ENCODE measurements at places on chromosomes 12 and 14.

DNA sequence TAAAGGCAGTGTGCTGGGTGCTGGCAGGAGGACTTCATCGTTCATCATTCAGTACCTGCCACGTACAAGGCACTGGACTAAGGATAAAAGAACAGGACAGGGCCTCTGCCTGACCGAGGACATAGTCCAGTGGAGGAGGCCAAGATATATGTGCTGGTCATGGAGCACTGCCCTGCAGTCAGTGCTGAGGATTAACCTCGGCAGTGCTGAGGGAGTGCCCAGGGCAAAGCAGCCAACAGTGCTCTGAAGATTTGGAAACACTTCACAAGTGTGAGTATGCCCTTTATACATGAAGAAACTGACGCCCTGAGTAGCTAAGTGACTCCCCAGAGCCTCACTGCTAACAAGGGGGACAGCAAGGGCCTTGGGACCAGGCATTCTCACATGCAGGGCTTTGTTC is 71.4 kb upstream of the RFX4 start:
- no peak for DNase-seq

DNA sequence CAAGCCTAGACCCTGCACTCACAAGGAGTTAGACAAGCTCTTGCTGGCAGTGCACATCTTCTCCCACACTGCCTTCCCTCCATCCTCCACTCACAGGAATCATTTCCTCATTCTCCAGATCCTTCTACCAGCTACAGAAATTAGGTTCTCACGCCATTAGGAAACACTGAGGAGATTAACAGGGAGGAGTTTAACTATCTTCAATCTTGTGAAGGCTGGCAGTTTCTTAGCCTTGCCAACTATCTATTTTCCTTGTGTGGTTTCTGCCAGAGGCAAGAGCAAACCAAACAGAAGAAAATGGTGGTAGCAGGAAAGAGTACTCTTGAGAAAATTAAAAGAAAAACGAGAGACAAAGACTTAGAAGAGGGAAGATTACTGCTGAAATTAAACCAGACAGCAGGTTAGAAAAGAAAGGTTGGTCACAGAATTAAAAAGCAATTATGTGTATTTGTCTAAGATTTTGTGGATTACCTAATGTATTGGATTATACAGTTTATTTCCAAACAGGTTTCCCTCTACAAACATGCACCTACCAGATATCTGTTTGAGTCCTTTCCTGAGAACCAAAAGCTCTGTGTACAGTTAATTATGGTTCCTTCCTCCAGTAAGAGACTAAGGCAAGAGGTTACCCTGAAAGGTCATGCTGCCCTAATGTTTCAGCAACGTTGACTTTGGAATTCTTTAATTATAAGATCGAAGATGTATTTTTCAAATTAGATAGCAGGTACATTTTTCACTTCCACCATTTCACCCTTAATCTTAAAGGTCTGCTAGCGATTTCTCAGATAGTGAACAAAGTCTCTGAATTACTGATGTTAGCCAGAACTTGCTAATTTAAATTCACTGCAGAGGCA is 5.0 kb downstream of the RERG start:
- no peak for DNase-seq

DNA sequence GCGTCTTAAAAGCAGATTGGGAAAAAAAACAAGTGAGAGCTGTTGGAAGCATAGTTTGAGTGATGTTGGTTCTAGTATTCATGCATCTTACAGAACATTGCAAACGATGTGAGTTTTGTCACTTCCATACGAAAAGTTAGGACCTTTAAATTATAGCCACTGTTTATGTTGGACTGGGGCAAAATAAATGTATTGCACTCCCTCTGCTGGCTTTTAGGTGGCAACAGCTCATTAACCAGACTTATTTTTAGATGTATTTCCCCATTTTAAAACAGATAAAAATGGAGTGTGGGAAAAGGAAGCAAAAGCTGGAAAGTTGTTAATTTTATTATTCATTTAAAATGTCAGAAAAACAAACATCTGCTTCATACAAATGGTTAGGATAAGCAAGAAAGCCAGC is 111.9 kb downstream of the LGR5 start:
- no peak for DNase-seq

DNA sequence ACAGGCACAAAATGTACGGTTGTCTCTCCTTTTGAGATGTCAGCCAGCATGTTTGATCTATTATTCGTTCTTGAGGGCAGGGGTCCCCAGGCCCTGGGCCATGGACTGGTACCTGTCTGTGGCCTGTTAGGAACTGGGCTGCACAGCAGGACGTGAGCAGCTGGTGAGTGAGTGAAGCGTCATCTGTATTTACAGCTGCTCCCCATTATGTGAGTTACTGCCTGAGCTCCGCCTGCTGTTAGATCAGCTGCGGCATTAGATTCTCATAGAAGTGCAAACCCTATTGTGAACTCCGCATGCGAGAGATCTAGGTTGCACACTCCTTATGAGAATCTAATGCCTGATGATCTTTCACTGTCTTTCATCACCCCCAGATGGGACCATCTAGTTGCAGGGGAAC is 41.4 kb upstream of the SCN8A start:
- DNase-seq = no peak

- no peak for DNase-seq
These were observed 213.7 kb downstream of the CCDC59 start for GRCh38 chr12:82144505-82144904.

DNA sequence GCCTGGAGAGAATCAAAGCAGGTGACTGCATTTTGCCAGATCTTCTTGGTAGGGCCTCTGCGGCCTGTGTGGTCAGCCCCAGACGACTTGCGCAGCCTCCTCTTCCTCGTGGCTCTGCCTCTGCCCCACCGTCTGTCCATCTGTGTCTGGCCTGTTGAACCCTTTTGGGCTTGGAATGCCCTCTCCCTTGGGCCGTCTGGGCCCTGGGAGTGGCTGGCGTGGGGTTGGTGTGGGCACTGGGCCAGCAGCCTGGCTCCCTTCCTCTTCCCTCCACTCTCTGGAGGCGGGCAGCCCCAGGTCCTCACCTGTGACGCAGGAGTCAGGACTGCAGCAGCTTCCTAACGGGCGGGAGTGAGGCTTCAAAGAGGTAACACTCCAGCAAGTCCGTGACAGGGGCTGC is 9.7 kb upstream of the CCDC197 start:
- DNase-seq = no peak

DNA sequence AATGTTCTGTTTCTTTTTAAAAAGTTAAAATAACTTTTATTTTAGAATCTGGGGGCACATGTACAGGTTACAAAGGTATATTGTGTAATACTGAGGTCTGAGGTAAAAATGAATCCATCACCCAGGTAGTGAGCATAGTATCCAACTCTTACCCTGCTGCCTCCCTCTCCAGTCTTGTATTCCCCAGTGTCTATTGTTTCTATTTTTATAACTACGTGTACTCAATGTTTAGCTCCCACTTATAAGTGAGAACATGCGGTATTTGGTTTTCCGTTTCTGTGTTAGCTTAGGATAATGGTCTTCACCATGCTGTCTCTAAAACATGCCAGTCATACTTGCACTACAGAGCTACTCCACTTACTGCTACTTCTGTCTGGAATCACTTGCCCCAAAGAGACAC is 8.4 kb downstream of the FBXO33 start:
- DNase-seq = no peak

GRCh38 chr12:108700833-108701541 is 30.3 kb downstream of the CORO1C start:
- no peak for DNase-seq

DNA sequence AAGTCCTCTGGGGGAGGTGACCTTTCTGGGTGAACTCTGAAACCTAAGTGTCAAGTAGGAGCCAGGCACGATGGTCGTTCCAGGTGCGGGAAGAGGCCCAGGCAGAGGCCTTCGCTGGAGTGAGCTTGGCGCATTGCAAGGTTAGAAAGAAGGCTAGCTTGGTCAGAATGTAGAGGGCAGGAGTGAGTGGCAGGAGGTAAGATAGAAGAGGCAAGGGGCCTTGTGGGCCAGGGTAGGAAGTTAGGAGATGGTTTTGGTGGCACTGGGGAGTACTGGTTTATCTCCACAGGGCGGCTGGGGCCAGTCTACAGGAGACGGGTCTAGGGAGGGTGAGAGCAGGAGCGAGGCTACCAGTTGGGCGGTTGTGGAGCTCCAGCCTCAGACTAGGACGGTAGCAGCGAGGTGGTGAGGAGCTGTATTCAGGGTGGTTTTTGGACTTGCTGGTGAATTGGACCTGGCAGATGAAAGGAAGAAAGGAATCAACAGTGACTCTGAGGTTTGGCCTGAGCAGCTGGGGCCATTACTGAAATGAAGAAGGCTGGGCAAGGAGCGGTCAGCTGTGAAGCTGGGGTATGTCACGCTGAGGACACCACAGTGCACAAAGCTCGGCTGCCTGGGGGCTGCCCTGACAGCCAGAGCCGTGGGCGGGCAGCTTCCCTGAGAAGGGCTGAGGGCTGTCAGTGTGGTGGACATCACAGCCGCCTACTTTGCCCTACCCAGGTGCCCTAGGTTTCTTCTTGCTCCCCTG is 9.0 kb downstream of the MLXIP start:
- DNase-seq = no peak

DNA sequence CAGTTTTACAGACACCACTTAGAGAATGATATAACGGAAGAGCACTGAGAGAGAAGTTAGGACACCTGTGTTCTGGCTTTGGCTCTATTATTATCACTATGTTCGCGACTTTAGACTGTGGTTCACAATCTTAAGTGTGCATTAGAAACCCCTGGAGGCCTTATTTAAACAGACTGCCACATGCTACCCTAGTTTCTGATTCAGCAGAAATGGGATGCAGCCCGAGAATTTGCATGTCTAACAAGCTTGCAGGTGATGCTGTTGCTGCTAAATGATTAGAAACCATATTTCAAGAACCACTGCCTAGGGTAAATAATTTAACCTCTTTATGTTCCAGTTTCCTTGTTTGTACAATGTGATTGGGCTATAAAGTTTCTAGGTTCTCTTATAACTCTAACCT is 3.6 kb upstream of the RAD51AP1 start:
- DNase-seq = no peak

- no peak for DNase-seq
These were observed 17.5 kb downstream of the DYRK4 start for GRCh38 chr12:4579305-4580102.

- no peak for DNase-seq
These were observed 33.6 kb downstream of the ADGRD1 start for GRCh38 chr12:130987151-130987931.

DNA sequence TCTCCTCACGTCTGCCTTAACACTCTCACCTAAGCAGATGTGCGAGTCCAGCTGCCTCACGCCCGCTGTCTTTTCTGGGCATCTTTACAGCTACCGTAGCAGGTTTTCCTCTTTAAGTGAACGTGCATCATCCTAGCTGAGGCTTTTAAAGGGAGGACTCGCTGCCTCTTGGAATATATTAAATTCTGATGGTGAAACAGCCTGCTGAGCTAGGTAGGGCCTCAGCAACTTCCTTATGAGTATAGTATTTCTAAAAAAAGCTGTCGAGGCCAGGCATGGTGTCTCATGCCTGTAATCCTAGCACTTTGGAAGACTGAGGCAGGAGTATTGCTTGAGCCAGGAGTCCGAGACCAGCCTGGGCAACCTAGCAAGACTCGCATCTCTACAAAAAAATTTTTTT is 32.2 kb downstream of the TESC start:
- no peak for DNase-seq

- DNase-seq = no peak
These were observed 92.8 kb upstream of the FLRT2 start for GRCh38 chr14:85437148-85437547.

DNA sequence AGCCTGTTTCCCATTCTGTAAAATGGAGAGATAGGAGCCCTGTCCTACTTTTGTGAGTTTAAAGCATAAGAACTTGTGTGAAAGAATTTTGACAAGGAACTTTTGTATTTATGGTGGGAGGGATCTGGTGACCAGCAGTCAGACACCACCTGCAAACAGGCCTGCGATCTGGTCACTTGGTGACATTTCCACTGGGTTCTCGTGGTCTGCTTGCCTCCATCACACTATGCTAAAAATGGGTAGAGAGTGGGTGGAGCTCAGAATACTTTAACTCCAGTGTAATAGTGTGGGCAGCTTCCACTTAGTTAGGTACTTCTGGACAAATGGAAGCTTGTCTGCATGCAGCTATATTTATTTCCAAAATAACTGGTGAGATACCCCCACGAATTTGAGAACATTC is 26.5 kb upstream of the PLXNC1 start:
- no peak for DNase-seq

DNA sequence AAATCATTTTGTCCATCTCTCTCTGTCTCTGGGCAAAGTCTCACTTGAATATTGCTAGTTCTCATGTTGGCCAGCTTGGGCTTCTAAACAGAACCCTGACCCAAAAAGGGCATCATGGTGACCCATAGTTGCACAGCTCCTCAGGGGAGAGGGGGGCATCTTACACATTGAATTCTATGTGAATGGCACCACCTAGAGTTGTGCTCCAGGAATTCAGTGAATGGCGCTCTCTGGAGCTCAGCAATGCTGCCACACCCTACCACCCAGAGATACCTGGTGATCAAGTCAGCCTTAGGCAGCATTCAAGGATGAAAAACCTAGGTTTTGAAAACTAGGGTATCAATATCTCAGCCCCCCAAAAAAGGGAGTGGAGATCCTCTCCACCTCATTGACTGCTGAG is 50.6 kb downstream of the SMUG1 start:
- DNase-seq = no peak

DNA sequence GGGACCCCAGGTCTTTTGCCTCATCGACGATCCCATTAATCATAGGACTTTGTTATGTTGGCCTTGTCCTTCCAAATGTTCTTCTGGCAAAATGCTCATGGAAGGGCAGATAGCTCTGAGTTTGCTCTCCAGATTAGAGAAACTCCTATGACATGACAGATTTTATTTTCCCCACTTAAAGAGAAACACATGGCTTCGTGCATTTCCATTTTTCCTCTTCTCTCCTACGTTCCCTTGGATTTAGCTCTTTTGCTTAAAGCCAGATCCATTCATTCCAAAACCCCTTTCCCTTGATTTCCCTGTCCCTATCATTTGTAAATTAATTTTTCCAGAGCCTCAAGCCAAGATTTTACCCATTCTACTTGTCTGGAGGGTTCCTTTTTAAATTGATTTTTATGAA is 2.9 kb downstream of the PRIMA1 start:
- DNase-seq = no peak

DNA sequence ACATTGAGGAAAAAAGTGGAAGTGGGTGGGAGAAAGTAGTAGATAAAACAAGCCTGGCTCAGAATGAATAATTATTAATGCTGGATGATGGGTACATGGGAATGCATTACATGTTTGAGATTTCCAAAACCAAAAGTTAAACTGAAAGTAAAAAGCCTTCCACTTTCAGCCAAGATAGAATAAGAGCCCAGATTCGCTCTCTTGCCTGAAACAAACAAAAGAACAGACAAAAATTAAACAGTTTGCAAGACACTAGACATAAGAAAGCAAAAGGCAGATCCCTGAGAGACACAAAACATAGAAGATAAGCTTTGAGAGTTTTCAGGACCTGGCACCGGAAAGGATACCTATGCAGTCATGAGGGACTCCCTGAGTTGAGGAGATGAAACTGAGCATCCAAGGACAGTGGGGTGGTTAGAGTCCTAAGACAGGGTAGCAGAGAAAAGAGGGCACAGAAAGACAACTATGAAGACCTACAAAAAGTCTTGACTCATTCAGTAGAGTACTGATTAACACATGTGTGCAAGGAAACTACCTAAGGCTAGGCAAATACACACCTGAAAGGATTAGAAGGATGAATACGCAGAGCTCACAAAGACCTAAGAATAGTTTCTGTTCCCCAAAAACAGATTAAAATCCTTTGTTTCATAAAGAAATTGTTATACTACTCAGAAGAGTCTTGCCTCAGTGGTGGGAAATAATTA is 54.1 kb downstream of the CEP83 start:
- no peak for DNase-seq

GRCh38 chr12:9632766-9633165 is 25.1 kb upstream of the KLRB1 start:
- no peak for DNase-seq

- DNase-seq = no peak
These were observed 10.2 kb upstream of the FLRT2 start for GRCh38 chr14:85519661-85520305.

- no peak for DNase-seq
These were observed 8.1 kb downstream of the SHMT2 start for GRCh38 chr12:57237596-57237931.
